ENCODE measurements at places on chromosomes 16 and 17. TPM values are rescaled to one million over a fixed set of nuclear protein-coding genes. Genes with fewer than 3 reads are reported as not detected.

DNA sequence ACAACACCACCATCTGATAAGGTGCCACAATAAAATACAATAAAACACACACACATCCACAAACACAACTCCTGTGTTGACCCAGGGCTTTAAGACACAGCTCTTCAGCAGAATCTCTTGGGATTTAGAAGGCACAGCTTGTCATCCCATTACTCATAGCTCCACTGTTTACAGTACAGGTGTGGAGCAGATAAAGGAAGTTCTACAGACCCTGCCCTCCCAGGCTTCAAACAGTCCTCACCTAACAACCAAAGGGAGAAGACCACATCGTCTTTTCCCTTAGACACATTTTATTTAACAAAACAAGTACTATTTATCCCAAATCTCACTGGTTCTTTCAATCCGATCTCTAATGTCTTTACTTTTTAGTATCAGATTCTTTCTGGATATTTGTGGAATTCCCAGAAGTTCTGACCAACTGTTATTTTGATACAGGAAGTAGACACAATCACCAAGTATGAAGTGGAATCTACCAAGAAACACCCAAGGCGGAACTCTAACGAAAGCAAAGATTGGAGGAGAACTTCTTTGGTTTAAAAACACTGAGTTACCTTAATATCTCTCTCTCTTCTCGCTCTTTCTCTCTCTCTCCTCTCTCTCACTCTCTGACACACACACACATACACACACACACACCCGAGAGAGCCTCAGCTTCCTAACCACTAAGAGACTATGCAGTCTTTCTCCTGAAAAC, 46.1 kb downstream of the CYTH1 start:
- no peak for DNase-seq

DNA sequence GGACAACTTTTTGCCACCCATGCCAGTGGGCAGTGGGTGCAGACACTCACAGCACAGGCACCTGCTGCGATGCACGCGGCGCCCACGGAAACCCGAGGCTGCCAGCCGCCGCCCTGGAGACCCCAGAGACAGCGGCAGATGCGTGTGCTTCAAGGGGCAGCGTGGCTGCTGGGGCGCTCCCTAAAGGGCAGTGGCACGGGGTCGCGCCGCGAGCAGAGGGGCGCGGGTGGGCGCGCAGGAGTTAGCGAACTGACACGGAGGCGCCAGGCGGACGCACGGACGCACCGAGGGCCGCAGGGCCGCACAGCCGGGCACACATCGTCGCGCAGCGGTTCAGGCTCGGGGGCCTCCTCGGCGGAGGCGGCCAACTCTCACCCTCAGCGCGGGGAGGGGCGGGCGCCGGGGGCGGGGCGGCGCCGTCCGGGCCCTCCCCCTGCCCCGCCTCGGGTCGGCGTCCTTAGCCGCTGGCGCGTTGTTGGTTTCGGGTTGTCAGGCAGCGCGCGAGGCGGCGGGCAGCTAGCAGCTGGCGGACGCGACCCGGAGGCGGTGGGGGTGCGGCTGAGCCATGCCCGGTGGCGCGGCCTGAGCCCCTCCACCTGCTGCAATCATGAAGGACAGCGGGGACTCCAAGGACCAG, at the start of gene KIF19:
KIF19 (plus strand) TSS at position 484 of the 637 bp plus-strand sequence; CDS start at position 608, 124 bp downstream.
- DNase-seq: peak; percentile 28

DNA sequence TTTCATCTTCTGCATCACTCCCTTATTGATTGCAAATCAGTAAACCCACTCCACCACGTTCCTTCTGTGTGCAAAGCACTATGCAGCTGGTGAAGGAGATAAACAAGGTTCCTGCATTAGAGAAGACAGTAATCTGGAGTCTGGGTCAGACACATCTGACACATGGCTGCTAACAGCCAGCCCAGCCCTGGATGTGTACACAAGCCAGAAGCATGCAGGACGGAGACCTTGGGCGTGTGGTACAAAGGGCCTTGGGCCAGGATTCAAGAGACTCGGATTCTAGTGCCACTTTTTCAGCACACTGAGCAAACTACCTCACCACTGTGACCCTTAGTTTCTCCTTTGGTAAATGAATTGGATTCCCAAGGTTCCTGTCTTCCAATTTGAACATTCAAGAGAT, 86.6 kb upstream of the DNAH9 start:
- DNase-seq: no peak

- no peak for DNase-seq
Observed at GRCh38 chr17:50924800-50925199, 58.6 kb upstream of the TOB1 start.

DNA sequence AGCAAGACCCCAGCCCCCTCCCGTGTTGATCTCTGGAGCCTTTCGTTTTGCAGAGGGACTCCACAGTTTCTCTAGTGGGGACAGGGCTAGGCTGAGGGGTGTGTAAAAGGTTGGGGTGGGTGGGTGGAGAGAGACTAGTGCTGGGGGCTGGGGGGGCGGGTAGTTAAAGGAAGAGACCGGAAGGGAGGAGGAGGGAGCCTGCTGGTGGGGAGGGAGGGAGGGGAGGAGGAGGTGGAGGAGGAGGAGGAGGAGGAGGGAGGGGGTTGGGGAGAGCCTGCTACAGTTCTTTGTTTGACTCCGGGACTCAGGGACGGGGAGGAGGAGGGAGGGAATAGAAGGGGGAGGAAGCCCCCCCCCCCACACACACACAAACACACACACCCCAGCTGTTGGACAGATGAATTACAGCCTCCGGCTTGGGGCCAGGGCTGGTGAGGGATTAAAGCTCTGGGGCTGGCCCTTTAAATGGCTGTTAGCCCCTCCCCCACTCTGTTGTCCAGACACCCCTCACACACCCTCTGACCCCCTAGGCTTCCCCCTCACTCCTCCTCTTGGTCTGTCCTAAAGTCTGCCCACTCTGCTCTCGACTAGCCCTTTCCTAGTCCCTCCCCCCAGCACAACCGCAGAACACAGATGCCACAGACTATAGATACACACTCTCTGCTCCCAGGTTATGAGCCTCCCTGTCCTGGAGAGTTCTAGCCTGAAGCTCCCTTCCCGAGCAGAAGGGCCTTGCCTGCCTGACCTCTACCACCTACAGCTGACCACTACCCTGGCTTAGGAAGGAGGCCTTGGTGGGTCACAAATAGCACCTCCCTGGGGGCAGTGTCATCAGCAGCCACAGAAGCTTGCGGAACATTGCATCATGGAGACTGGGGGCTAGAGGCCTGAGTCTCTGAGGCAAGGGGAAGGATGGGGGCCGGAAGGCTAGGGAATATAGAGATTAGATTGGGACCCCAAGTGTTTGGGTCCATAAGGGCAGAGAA, 4.4 kb downstream of the KDM6B start:
- peak; percentile 87 for DNase-seq

The JUP gene
- total RNA-seq: 158 TPM

- no peak for DNase-seq
Observed at GRCh38 chr16:4623593-4623992, 1.0 kb upstream of the MGRN1 start.

The PIRT gene
- not detected for total RNA-seq

The C16orf54 gene
- total RNA-seq: not detected

The FA2H gene
- total RNA-seq: 0.98 TPM

- DNase-seq: no peak
Observed at GRCh38 chr16:75868636-75869632, 142.6 kb upstream of the CPHXL start.

- DNase-seq: no peak
Observed at GRCh38 chr17:48842746-48843145, 11.9 kb downstream of the CALCOCO2 start.

DNA sequence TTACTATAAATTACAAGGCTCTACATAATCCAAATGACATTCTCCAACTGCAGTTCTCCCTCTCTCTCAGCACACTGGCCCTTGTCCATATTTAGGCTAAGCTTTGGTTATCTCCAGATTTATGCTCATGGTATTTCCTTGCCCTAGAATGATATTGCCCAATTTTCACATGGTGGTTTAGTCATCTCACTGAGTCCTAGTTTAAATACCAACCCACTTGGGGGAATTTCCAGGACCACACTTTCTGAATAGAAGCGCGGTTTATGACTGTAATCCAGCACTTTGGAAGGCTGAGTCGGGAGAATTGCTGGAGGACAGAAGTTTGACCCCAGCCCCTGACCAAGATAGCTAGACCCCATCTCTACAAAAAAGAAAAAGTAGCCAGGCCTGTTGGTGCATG, 280.1 kb upstream of the MON1B start:
- DNase-seq: peak; percentile 15

- peak; percentile 25 for DNase-seq
Observed at GRCh38 chr17:21452377-21453143, 76.4 kb downstream of the KCNJ12 start.

- no peak for DNase-seq
Observed at GRCh38 chr17:83067071-83067717, 12.2 kb upstream of the METRNL start.

DNA sequence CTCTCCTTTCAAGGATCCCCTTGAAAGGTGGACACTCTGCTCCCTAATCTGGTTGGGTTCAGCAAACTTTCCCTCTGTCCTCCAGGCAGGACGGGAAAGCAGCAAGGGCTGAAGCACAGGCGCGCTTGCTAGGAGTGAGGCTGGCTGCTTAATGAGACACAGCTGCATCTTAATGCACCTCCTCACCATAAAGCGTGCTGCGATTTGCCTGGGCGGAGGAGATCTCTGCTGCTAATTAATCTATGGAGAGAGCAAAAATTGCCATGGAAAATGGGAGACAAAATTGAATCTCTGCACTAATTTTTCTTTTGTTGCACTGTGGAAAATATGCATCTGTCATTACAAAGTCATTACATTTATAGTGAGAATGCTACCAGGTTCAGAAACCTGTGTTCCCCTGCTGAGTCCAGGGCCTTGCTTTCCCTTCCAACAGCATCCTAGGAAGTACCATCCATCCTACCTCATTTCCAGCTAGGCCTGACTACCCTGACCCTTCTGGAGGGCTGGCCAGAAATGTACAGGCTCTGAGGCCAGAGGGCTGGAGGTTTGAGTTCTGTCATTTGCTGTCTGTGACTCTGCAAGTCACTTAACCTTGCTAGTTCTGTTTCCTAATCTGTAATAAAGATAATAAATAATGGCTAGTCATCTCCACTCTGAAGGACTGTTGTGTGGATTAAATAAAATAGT, 43.5 kb upstream of the BCAR1 start:
- DNase-seq: no peak

The CA7 gene
- total RNA-seq: not detected

- DNase-seq: no peak
Observed at GRCh38 chr17:39848600-39848999, 15.5 kb downstream of the IKZF3 start.

GRCh38 chr17:40251576-40251975, 32.5 kb downstream of the WIPF2 start:
- peak; percentile 82 for DNase-seq

GRCh38 chr17:29718446-29719039, 95.8 kb upstream of the CORO6 start:
- no peak for DNase-seq

DNA sequence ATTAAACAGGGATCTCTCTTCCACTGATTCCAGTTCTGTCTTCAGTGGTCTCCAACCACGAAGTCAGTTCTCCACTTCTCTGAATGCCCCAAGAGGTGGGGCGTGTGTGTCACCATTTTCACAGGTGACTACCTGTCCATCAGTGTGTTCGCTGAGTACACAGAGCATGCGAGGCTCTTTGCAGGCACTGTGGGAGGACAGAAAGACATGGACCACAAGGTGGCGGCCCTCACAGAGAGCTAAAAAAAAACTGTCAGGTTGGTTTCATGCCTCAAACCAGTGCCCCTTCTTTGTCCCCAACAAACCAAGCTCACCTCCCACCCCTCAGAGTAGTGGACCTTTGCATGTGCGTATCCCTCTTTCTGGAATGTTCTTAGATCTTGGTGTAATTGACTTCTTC, 13.8 kb downstream of the EMP2 start:
- DNase-seq: no peak

The HSF4 gene
- total RNA-seq: 58.0 TPM

DNA sequence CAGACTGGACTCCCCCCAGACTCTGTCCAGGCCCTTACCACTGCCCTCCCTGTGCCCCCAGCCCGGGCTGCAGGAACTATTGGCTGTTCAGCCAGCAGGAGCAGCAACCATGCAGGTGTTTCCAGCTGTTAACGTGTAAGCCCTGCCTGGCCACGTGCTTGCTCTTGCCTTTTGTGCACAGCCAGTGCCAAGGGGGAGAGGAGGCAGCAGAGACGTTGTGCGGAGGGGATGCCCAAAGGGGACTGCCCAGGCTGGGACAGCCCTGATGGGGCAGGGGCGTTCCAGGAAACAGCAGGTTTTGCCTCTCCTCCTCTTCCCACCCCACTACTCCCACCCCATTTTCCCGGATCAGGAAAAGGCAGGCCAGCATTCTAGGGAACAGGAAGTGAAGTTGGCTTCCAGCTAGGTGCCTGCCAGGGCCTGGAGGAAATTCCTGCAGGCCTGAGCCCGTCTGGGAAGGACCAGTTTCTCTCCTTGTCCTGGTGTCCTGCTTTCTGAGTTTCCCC, 16.7 kb upstream of the LASP1NB start:
- DNase-seq: no peak

GRCh38 chr16:74024953-74025352, 271.7 kb upstream of the PSMD7 start:
- no peak for DNase-seq

- no peak for DNase-seq
Observed at GRCh38 chr17:8803531-8804420, 4.6 kb upstream of the MFSD6L start.

DNA sequence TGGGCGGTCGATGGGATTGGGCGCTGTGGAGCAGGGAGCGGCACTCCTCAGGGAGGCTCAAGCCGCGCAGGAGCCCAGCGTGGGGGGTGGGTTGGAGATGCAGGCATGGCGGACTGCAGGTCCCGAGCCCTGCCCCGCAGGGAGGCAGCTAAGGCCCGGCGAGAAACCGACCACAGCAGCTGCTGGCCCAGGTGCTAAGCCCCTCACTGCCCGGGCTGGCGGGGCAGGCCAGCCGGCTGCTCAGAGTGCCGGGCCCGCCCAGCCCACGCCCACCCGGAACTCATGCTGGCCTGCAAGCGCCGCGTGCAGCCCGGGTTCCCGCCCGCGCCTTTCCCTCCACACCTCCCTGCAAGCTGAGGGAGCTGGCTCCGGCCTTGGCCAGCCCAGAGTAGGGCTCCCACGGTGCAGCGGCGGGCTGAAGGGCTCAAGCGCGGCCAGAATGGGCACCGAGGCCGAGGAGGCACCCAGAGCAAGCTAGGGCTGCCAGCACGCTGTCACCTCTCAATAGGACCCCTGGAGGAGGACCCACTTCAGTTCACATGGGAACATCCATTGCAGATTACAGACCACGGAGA, 20.5 kb upstream of the METTL16 start:
- DNase-seq: no peak

The SLC13A5 gene
- total RNA-seq: not detected

The SCGB1C2 gene
- not detected for total RNA-seq

All from NCI-H460 (cell line).